ENCODE measurements at places on chromosomes 12 and 14.

GRCh38 chr12:53174881-53175491 lies 5.5 kb upstream of the ZNF740 start:
- DNase-seq, result no peak

DNA sequence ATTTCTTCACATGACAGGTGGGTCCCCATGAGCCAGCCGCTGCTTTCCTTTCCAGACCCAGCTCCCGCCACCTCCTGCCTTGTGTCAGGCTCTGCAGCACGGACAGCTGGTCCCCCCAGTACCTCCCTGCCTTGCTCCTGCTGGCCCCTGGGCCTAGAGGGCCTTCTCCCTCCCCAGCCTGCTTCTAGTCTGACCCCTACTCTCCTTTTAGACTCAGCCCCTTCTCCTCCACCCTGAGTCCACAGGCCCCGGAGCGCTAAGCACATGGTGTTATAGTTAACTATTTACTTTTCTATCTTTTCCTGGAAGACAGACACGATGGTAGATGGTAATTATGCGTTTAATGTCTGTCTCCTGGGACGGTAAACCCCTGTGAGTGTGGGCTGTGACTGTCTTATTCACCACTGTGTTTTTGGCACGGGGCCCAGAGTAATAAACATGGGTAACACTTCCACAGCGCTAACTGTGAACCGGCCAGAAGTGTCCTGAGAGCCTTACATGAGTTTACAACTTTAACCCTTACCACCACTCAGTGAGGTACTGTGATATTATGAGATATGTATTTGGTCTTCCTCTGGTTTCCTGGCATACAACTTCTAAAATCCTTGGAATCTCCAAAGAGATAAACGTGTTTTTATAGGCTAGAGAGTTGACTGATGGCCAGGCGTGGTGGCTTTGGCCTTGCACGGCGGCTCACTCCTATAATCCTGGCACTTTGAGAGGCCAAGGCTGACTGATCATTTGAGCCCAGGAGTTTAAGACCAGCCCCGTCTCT lies 41.2 kb downstream of the DGLUCY start:
- DNase-seq, result no peak

DNA sequence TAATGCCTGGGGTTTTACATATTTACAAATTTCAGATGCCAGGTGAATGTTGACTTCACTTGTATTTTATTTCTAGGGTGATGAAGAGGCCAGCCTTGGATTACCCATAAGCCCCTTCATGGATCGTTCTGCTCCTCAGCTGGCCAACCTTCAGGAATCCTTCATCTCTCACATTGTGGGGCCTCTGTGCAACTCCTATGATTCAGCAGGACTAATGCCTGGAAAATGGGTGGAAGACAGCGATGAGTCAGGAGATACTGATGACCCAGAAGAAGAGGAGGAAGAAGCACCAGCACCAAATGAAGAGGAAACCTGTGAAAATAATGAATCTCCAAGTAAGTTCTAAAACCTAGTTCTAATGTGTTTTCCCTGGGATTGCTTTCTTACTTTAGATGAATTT lies 41.3 kb upstream of the SLCO1C1 start:
- DNase-seq, result no peak

GRCh38 chr12:17035372-17035771 lies 429.4 kb upstream of the LMO3 start:
- DNase-seq, result no peak

DNA sequence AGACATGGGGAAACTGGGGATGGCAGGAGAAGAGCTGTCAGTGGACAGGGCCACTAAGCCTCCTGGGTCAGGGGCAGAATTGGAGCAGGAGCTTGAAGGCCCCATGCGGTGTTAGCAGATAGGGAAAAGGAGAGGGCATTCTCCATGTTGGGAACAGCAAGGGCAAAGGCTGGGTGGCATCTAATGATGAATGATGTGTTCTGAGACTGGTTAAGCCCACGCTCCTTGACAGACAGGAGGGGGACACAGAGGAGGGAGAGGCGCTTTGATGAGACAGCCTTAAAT lies 63.0 kb downstream of the CLMN start:
- DNase-seq, result no peak

DNA sequence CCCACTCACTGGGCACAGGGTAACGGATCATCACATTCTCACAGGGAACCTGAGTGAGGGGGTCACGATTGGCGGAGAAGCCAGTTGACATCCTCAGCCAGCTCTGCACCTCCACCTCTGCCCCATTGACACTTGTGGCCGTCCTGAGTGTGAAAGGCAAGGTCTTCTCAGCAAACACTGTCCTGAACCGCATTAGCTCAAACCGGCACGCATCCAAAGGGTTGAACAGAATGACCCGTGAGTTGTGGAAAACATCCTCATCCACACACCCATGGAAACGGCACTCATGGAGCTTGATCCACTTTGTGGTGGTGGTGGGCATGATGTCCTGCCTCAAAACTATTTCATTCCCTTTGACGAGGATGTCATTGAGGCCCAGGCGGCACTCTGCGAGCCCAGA lies 56.3 kb upstream of the GTF2A1 start:
- no peak for DNase-seq

DNA sequence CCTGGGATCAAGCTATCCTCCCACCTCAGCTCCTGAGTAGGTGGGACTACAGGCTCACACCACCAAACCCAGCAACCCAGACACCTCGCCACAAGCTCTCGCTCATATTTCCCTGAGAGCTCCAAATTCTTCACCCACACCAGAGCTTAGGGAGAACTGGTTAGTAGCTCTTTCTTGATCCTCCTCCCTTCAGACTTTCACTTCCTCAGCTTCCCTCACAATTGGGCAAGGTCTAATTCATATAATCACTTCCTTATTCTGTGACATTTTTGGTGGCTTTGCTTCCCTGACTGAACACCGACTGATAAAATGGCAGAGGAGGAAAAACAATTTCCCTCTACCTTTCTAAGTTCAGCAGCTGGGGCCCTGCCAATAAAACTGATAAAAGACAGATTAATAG lies 88.5 kb downstream of the GXYLT1 start:
- DNase-seq, result no peak

- DNase-seq, result no peak
Observed at GRCh38 chr12:116484807-116485206, 74.4 kb upstream of the MAP1LC3B2 start.

DNA sequence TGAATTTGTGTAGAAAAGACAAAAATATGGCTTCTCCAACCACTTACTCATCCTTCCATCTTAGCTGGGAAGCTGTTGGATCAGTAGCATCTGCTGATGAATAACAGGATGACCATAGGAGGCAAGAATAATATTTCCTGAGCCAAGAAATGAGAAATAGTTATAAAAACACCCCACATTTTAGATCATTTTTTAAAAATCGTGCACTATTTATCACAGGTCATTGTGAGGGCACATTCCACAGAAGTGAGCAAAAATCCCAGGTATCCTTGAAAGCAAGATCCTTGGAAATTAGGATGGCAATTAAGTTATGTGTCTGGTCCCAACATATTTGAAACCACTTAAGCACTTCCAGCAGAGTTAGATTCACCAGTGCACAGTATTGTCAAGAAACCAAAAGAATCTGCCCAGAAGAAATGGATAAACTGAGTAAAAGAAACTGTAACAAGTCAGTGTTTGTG lies 8.4 kb downstream of the FAR2 start:
- no peak for DNase-seq

DNA sequence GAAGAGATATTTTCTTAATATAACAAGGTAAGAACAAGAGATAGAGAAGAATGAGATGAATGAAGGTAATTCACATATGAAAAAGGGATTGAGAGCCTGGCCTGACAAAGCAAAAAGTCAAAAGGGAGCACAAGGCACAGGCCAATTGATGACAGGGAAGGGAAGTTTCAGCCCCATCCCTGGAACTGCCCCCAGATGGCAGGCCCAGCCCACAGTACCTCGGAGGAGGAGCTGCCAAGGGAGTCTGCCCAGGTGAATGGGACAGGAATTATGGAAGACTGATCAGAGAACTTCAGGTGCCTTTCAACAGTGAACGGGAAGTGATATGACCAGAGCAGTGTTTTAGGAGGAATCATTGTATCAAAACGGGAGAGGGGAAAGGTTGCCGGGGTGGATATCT lies 15.7 kb downstream of the SNRPF start:
- DNase-seq, result no peak

GRCh38 chr14:101713621-101714349 lies 47.7 kb upstream of the PPP2R5C start:
- no peak for DNase-seq

- no peak for DNase-seq
Observed at GRCh38 chr12:68422956-68423574, 90.9 kb upstream of the MDM1 start.

DNA sequence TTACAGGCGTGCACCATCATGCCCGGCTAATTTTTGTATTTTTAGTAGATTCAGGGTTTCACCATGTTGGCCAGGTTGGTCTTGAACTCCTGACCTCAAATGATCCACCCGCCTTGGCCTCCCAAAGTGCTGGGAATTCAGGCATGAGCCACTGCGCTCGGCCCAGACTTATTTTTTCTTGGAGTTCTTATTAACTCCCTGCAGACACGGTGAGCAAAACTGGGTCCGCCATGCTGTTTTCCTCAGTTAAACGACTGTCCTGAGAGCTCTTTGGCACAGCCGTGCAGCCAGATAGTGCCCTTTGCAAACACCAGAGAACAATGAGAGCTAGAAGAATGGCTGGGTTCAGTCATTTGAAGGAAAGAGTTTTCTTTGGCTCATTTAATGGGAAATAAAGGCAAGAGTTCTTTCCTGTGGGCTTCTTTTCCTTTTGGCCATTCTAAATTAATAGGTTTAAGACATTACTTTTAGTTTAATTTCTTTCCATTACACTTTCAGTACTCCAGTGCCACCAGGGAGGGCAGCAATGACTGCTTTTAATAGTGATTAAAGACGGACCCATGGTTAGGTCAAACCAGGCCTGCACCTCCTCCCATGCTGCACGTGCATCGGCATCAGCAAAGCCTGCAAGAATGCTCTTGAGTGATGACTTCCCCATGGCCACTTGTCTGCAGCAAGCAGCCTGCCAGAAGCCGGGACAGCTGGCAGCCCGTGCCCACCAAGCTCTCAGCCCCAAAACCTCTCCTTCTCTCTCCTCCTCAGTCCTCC lies 60.7 kb downstream of the VCPKMT start:
- no peak for DNase-seq

DNA sequence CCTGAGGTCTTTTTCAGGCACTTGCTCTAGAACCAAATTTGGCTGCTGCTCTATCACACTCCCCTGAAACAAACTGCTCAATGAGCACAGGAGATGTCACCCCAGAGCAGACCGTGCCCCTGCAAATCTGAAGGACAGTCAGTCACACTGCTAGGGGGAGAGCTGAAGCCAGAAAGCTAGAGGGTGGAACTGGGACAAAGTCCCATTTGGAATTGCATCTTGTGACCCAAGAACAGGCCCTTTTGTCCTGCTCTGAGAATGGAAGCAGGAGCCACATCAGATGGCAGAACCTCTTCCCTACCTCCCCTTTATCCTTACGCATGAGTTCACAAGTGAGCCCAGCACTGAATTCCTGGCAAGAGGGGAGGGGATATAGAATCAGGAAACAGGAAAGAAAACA lies 64.7 kb downstream of the MAP3K9 start:
- DNase-seq, result no peak

DNA sequence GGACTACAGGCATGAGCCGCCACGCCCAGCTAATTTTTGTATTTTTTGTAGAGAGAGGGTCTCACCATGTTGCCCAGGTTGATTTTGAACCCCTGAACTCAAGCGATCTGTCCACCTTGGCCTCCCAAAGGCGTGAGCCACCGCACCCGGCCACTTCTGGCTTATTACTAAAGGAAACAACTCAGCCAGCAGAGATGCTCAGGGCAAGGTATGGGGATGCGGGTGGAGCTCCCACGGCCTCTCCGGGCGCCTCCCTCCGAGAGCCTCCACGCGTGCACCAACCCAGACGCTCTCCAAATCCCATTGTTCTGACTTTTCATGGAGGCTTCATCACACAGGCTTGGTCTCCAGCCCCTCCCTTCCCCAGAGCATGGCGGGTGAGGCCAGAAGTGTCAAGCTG lies 6.1 kb upstream of the GPR132 start:
- DNase-seq, result no peak

DNA sequence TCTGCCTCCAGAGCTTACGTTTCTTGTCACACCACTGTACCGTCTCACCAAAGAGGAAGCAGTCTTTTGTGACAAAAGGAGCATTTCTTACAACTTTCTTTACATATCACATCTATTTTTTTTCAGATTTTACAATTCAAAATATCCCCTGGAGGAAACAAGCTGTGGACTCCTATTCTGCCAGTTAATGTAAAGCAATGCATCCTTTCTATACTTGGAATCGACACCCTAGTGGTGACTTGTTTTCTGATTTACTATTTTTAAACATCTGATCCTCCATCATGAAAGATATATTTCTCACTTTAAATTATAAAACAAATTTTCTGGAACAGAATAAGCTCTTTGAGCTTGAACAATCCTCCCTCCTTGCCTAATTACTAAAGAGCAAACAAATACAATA lies 34.8 kb downstream of the AICDA start:
- DNase-seq, result no peak

- no peak for DNase-seq
Observed at GRCh38 chr12:29743077-29743476, 40.7 kb downstream of the TMTC1 start.

GRCh38 chr12:111298582-111299436 lies 70.1 kb downstream of the PHETA1 start:
- peak; percentile 32 for DNase-seq

GRCh38 chr12:122079033-122079531 lies 526 bp downstream of the MLXIP start:
- no peak for DNase-seq

GRCh38 chr14:38208618-38209562 lies 1.2 kb downstream of the SSTR1 start:
- DNase-seq, result no peak

- DNase-seq, result no peak
Observed at GRCh38 chr12:27971606-27972005, 927 bp downstream of the PTHLH start.

GRCh38 chr12:52215587-52216031 lies 17.4 kb upstream of the KRT7 start:
- DNase-seq, result no peak

GRCh38 chr14:75236467-75236866 lies 42.2 kb upstream of the FOS start:
- no peak for DNase-seq

DNA sequence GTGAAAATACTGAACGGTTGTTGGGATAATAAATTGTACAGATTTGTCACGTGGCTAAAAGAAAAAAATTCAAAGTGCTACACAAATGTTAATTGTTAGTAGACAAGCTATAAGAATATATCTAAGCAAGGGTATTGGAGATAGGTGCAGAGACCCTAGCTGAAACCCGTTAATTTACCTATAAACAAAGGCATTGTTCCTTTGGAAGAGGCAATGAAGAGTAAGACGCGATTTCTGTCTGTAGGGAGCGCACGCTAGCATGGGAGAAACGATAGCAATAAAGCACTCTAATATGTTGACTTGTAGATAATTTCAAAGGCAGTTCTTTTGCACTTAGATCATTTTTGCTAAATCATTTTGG lies 565 bp downstream of the CCDC77 start:
- DNase-seq, result no peak

GRCh38 chr12:87827638-87828264 lies 201.4 kb downstream of the C12orf50 start:
- no peak for DNase-seq
